ENCODE measurements at places on chromosomes 2 and 18.

DNA sequence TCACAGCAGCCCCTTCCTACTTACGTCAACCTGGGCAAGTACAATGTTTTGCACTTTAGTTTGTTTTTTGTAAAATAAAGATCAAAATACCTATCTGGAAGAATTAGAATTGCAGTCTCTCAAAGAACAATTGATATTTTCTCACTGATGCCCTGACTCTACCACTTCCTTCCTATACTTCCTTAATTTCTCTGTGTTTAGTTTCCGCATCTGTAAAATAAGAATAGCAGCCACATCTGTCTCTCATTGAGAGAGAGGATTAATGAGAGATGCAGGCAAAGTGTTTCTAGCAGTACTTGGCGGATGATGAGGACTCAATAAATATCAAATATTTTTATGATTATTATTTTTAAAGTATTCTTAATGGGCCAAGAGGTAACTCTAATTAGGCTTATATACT lies 122.6 kb upstream of the PIEZO2 start:
- no peak for DNase-seq

DNA sequence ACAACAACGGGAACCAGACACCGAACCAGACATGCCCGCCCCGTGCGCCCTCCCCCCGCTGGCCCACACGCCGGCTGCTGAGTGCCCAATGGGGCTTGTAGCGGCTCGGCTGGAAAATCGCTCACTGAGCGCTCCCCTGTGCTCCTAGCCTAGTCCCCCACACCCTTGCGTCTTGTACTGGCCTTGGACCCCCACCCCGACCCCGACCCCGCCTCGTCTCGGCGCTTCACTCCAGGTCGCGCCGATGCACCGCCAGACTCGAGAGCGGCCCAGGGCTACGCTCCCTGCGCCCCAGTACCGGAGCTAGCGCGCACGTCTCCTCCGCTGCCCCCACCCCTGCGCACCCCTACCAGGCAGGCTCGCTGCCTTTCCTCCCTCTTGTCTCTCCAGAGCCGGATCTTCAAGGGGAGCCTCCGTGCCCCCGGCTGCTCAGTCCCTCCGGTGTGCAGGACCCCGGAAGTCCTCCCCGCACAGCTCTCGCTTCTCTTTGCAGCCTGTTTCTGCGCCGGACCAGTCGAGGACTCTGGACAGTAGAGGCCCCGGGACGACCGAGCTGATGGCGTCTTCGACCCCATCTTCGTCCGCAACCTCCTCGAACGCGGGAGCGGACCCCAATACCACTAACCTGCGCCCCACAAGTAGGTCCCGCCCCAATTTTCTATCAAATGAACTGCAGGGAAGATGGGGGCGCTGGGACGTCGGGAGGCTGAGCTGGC lies 1.5 kb downstream of the GAD1 start:
- DNase-seq: peak; percentile 67

DNA sequence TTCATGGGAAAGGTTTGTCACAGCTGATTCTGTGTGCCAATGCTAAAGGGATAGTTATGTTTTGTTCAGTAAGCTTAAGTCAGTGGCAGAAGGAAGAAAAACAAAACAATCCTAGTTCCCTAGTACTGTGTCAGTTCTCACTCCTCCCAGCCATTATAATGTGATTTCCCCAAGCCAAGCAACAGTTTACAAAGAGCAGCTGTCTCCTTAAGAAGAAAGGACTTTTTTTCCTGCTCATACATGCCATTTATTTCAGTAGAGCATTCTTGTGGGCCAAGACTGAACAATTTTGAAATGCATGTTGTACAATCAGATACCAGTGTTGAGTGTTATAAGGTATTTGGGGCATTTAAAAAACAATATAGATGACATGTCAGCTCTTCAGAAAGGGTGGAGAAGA lies 52.1 kb downstream of the NEMP2 start:
- no peak for DNase-seq

GRCh38 chr2:143083636-143084035 lies 45.6 kb upstream of the ARHGAP15 start:
- DNase-seq: no peak

- DNase-seq: no peak
Measured at GRCh38 chr2:63788071-63788470, 53.6 kb upstream of the UGP2 start.

DNA sequence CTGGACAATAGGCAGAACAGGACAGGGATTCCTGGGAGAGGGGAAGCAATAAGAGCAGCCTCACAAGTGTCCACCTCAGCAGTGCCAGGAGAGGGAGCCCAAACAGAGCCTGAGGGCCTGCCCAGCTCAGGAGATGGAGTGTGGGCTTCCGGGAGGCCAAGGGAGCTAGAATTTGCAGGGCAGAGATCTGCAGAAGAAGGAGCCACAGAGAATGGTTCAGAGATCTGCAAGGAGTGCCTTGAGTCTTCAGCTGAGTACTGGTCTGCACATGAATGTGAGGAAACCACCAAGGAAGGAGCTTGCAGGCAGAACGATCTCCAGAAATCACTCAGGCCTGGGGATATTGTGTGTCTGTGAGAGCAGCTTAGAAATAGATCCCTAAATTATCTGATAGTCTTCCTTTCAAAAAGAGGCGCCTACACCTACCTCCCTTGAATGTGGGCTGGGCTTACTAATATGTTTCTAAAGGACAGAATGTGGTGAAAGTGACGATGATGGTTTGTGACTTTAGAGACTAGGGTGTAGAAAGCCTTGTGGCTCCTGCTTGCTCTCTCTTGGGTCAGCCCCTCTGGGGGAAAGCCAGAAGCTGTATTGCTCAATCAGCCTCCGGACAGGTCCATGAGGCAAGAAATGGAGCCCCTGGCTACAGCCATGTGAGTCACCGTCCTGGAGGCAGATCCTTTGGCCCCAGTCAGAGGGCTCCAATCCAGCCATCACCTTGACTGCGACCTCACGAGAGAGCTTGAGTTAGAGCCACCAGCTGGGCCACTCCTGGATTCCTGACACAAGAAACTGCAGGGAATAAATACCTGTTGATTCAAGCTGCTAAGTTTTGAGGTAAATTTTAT lies 7.6 kb upstream of the LPIN1 start:
- DNase-seq: no peak

Data from activated CD8-positive, alpha-beta memory T cell treated with anti-CD3 and anti-CD28 coated beads, Interleukin-2, amount 50 U/mL, for 48 hours (primary cell).